ENCODE measurements at places on chromosomes 4 and X. TPM values are rescaled to one million over a fixed set of nuclear protein-coding genes. Genes with fewer than 3 reads are reported as not detected.
A peak's percentile ranks its signal among the peaks of the same experiment; 100 is the strongest.

TEX13A gene
- not detected for total RNA-seq

DNA sequence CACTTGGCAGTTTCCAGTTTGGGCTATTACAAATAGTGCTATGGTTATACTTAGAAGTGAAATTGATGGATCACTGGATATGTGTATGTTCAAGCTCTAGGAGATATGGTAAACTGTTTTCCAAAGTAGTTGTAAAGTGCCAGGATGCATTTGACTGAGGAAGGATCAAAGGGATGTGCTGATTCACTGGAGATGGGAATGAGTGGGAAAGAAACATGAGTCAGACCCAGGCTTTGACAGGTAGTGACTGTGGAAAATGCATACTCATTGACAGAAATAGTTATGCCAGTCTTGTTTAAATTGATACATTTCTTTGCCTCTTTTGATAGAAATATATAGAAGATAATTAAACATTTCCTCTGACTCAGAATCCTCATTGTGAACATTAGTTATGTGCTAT is 77.9 kb downstream of the CEP135 start:
- peaks cover 9% of the 10 kb centered on the region for H3K36me3 ChIP-seq
- no peaks in the 10 kb centered on the region for H3K4me1 ChIP-seq
- H3K4me3 ChIP-seq: no peak overlapping the region
- no peak for DNase-seq
- no peak overlapping the region for H3K27ac ChIP-seq

GRCh38 chr4:2350982-2351381 is 67.5 kb downstream of the ZFYVE28 start:
- DNase-seq: no peak
- no peak overlapping the region for H3K27ac ChIP-seq
- no peak overlapping the region for H3K4me3 ChIP-seq
- H3K4me1 ChIP-seq: no peaks in the 10 kb centered on the region
- no peaks in the 10 kb centered on the region for H3K36me3 ChIP-seq

GRCh38 chr4:24765376-24765988 is 29.9 kb upstream of the SOD3 start:
- no peak overlapping the region for H3K27ac ChIP-seq
- no peaks in the 10 kb centered on the region for H3K36me3 ChIP-seq
- no peak overlapping the region for H3K4me3 ChIP-seq
- DNase-seq: no peak

LRIT3 gene
- 0.26 TPM for total RNA-seq

GRCh38 chr4:22661443-22661842 is 31.3 kb upstream of the GBA3 start:
- H3K4me3 ChIP-seq: no peak overlapping the region
- no peaks in the 10 kb centered on the region for H3K36me3 ChIP-seq
- DNase-seq: no peak
- no peaks in the 10 kb centered on the region for H3K4me1 ChIP-seq
- no peaks in the 10 kb centered on the region for H3K27me3 ChIP-seq
- H3K27ac ChIP-seq: no peak overlapping the region

DNA sequence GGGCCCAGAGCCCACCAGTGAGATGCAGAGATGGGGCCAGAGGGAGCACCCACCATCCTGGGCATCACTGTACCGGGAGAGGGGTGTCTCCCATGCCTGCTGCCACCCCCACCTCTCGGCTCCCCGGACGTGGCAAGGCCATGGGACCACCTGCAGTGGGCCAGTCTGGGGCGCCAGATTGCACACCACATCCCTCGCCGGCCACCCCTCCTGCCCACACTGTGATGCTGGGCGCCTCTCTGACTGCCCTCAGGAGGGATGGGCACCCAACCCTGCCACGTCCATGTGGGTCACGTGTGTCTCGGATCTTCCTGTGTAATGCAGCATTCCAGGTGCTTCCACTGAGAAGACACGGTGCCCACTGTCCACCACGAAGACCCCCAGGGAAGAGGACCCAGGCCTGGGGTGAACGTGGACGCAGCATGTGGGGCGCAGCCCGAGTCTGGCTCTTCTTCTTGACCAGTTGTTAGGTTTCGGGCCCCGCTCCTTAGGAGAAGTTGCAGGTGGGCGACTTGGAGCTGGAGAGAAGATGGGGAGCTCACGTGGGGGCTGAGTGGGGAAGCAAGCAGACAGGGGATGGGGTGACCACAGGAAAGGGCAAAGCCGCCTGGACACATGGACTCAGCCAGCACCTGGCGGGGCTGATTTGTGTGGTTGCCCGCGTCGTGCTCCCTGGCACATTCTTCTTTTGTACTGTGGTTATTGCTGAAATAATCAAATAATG is 47.7 kb downstream of the ZFYVE28 start:
- no peaks in the 10 kb centered on the region for H3K4me1 ChIP-seq
- H3K27me3 ChIP-seq: peaks cover 9% of the 10 kb centered on the region
- no peak overlapping the region for H3K4me3 ChIP-seq
- H3K36me3 ChIP-seq: no peaks in the 10 kb centered on the region
- no peak overlapping the region for H3K27ac ChIP-seq

GRCh38 chrX:131302701-131303100 is 13.6 kb upstream of the IGSF1 start:
- no peak overlapping the region for H3K4me3 ChIP-seq
- H3K36me3 ChIP-seq: no peaks in the 10 kb centered on the region
- no peak overlapping the region for H3K27ac ChIP-seq
- H3K4me1 ChIP-seq: no peaks in the 10 kb centered on the region
- no peak for DNase-seq

IGSF1 gene
- total RNA-seq: 0.06 TPM

GRCh38 chr4:76680952-76681351 is 217.0 kb downstream of the SOWAHB start:
- no peaks in the 10 kb centered on the region for H3K27me3 ChIP-seq
- no peaks in the 10 kb centered on the region for H3K36me3 ChIP-seq
- H3K4me3 ChIP-seq: no peak overlapping the region
- no peak overlapping the region for H3K27ac ChIP-seq

DNA sequence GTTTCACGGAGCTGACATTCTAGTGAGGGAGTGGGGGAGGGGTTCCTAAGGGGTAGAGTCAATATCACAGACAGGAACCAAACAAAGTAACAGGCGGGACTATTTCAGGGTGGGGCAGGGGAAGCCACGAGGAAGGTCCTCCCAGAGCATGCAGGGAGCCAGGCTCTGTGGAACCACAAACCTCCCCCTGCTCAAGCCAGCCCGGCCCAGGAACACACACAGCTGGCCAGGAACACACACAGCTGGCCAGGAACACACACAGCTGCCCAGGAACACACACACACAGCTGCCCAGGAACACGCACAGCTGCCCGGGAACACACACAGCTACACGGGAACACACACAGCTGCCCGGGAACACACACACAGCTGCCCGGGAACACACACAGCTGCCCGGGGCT is 24.8 kb downstream of the EVC2 start:
- no peak overlapping the region for H3K27ac ChIP-seq
- DNase-seq: peak; percentile 11
- no peak overlapping the region for H3K4me3 ChIP-seq
- no peaks in the 10 kb centered on the region for H3K36me3 ChIP-seq
- H3K27me3 ChIP-seq: no peaks in the 10 kb centered on the region

All from lung (tissue), 17 donors.